ENCODE measurements at places on chromosomes 7 and 10. TPM values are rescaled to one million over a fixed set of nuclear protein-coding genes. Genes with fewer than 3 reads are reported as not detected.

DNA sequence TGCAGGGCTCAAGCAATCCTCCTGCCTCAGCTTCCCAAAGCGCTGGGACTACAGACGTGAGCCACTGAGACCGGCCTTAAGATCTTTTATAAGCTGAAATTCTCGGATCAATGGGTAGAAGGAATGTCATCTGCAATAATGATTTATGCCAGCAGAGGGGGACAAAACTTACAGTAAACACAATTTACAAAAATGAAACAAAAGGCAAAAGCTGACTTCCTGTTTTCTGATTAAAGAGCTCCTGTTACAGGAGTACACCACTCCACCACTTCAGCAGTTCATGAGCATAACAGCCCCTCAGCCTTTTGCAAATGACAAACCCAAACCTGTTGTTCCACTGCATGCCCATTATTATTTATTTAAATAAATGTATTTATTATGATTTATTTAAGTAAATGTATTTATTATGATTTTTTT, 88.5 kb upstream of the ATP6V0A4 start:
- no peak for DNase-seq

DNA sequence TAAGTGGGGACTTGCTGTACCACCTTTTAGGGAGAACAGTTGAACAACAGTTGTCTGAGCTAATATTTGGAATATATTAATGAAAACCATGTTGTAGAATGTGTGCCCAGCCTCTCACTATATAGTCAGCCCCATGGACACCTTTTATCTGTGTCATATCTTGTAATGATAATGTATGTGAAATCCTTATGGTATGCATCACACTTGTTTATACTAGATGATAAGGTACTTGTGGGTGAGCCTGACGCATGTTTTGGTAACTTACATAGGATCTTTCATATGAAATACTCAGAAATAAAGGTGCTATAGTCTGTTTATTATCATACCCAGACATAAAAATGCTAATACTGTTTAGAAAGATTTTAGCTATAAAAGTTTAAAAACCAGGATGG, 32.8 kb downstream of the CAMK1D start:
- DNase-seq = no peak

DNA sequence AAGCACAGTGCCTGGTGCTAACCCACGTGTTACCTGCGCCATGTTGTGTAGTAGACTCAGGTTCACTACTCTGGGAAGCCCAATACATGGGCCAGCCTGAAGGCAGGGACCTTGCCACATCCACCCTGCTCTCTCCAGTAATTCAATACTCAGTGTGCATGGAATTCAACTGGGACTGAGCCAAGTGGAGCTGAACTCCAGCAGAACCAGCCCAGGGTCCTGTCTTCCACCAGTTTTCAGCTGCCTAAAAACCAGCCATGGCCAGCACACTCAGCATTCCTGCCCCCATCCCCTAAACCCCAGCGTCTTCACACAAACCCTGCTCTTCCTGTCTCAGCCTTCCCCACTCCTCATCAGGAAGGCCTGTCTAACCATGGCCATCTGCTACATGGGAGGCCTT, 15.4 kb downstream of the FGF8 start:
- no peak for DNase-seq

GRCh38 chr7:123398921-123399320, 135.5 kb downstream of the IQUB start:
- no peak for DNase-seq

ABCA13 gene
- 5.2 TPM for total RNA-seq

SFRP4 gene
- total RNA-seq = 1.9 TPM

All from ureter (tissue), 1 donor.